NCI-H1694 (cell line): ENCODE measurements at places on chromosomes 6 and 20.

DNA sequence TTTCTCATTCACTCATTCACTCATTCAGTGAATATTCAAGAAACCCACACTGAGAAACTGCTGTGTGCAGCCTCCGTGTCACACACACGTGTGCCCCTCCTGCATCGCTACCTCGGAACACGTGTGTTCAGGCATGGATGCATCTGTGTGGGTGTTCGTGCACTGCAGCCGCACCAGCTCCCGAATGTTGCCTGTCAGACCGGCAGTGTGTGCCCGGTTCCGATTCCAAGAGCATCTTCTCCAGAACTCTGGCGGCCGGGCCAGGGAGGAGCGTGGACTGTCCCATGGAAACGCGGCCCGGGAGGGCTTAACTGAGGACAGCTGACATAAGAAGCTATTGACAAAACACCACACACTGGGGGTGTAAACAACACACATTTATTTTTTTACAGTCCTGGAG, 216.0 kb downstream of the DLL1 start:
- no peak for DNase-seq

DNA sequence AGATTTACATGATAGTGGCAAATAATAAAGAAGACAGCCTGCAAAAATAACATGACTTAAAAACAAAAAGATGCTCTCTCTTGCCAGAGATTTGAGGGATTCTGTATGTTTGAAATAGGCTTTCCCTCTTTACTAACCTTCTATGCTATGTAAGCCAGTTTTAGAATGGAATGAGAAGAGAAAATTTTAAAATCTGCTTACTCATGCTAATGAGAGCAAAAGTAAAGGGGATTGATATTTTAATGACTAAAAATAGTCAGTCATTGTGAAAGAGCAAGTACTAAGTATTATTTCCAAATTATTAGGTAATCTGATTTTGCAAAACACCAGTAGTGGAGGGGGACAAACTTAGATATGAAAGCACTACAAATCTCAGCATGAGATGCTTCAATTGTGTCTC, 563.3 kb upstream of the ADGRB3 start:
- no peak for DNase-seq

- DNase-seq, result no peak
These were observed 10.4 kb upstream of the CTCFL start for GRCh38 chr20:57535297-57535696.

DNA sequence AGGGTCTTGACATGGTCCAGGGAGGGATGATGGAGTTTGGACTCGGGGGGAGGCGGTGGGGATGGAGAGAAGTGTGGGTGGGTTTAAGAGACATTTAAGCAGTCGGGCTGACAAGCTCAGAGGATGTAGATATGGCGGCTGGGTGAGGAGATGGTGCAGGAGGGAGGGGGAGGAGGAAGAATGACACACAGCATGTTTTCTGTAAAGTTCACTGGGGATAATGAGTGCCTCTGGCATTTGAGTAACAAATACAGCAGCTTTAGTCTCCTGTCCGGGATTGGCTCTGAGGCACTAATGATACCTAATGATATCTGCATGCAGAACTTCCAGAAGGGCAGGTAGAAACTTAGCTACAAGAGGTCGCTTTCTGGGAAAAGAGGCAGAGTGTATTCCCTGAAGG, 107.8 kb downstream of the DHX35 start:
- no peak for DNase-seq

DNA sequence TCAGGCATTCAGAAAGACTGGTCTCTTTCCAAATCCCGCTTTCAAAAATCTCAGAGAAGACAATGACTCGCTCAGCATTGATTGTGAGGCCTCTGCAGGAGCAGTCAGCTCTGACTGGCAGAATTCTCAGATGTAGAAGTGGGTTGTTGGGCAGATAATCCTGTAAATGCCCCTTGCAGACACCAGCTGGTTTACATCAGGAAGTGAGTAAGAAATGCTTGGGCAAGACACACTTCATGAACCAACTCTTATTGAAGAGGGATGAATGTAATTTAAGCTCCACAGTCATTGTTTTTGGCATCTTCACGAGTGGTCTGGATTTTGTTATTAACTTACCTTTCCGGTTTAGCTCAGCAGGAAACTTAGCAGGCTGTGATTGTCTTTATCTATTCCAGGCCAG, 166.6 kb downstream of the PLCB4 start:
- DNase-seq, result no peak

DNA sequence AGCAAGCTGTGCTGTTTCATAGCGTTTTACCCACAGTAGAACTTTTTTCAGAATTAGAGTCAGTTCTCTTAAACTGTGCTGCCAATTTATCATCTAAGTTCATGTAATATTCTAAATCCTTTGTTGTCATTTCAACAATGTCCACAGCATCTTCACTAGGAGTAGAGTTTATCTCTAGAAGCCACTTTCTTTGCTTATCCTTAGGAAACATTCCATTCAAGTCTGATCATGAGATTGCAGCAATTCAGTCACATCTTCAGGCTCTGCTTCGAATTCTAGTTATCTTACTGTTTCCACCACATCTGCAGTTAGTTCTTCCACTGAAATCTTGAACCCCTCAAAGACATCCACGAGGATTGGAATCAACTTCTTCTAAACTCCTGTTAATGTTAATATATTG, 12.5 kb downstream of the CTNNBL1 start:
- no peak for DNase-seq

DNA sequence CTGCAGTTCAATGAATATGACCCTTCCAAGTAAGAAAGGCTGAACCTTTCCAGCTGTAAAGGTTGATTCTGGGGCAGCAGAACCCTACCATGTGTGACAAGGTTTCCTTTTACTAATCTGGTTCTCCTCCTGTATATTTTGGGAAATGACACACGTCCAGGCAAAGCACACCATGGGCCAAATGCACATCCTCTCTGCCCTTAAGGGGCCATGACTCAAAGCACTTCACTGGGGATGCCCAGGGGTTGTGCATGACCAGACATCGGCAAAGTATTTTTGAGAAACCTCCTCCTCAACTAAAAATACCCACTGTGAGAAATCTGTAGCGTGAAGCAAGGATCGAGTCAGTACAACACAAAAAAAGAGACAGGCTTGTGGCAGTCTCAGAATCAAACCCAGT, 174.7 kb downstream of the BACH2 start:
- no peak for DNase-seq

DNA sequence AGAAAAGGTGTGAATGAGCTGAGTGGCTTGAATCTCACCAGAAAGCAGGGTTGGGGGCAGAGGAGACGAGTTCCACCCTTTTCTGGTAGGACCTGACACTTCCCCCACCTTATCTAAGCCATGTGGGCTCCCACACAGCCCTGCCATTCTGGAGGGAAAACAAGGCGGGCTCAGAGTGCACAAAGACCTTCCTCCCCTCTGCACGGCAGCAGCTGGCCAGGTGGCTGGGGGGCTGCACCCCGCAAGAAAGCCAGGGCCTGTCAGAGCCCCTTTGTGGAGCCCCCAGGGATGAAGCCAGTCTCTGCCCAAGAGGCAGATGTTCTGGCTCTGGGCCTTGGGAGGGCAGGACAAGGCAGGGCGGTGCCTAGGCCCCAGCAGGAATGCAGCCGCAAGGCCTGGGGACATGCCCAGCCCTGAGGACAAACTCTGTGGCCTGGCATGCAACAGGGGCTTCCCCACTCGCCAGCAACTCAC, 48.4 kb upstream of the DSN1 start:
- no peak for DNase-seq

- DNase-seq, result no peak
These were observed 412.5 kb downstream of the GJA1 start for GRCh38 chr6:121847806-121848522.

DNA sequence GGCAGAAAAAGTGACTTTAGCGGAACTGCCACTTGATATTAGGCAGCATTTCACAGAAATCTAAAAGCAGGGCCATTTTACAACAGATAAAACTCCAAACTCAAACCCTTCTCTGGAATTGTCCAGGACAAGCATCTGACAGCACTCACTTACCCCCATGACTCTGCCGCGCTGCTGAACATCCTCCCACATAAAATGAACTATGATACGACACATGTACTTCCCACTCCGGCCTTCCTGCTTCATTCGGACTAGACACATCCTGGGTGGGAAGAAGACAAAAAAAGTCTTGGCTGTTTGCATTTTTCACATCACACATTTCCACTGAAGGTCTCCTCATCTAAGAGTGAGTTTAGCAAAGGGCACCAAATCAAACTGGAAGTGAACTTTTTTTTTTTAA, 54.8 kb upstream of the FAM83C start:
- no peak for DNase-seq

DNA sequence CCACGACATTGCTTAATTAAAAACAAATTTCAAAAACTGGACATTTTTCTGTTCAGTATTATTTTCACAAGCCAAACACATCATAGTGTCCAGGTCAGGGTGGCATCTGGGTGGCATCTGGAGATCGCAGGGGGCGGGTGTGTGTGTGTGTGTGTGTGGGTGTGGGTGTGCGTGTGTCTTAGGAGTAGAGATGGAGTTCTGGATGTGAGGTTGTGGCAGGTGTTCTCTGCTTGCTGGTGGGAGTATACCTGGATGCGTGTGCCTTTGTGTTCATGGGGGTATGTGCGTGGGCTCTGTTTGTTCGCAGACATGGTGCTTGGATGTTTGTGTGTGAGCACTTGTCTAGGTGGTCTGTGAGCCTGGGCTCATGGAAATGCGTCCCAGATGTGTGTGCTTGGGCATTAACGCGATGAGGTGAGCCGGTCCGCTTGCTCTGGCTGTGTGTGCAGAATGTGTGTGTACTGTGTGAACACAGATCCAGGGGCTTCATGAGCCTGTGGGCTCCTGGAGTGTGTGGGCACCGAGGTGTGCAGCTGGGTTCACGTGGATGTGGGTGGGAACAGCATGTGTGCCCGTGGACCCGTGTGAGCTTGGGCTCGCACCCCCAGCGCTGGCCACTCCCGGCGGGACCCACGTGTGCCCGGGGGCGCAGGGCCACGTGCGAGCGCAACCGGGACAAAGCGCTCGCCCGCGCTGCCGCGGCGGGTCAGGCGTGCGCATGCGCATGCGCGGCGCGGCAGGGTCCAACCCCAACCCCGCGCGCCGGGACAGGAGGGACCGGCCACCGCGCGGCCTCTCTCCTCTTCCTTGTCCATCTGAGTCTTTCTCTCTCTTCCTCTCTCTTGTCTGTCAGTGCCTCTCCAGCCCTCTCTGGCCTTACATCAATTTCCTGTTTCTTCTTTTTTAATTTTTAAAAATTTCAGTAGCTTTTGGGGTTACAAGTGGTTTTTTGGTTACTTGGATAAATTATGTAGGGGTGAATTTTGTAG, 60.4 kb downstream of the SRC start:
- no peak for DNase-seq

DNA sequence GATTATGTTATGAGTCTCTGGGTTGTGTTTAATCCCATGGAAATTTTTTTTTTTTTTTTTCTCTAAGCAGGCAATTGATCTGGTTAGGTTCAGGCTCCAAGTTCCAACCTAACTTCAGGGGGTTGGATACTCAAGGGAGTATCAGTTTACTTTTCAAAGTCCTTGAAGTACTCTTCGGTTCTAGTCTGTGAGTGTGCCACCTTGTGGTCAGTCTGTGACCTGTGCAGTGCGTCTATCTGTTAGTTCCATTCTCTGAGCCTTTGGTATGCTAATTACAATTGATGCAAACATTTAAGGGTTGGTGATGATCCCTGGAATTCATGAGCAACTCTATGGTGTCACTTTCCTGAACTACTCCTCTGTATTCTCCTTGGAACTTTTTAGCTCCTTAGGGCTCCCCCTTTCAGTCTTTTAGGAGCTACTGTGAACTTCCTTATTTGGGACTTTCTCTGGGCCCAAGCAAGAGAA, 342.0 kb downstream of the SOX4 start:
- DNase-seq, result no peak

- no peak for DNase-seq
These were observed 18.7 kb downstream of the FAM50B start for GRCh38 chr6:3867641-3868502.

GRCh38 chr6:18488526-18489270, 101.5 kb downstream of the RNF144B start:
- no peak for DNase-seq

- DNase-seq, result no peak
These were observed 13.0 kb downstream of the ZC3H12D start for GRCh38 chr6:149471801-149472200.

GRCh38 chr6:37392821-37393220, 39.0 kb downstream of the RNF8 start:
- no peak for DNase-seq

DNA sequence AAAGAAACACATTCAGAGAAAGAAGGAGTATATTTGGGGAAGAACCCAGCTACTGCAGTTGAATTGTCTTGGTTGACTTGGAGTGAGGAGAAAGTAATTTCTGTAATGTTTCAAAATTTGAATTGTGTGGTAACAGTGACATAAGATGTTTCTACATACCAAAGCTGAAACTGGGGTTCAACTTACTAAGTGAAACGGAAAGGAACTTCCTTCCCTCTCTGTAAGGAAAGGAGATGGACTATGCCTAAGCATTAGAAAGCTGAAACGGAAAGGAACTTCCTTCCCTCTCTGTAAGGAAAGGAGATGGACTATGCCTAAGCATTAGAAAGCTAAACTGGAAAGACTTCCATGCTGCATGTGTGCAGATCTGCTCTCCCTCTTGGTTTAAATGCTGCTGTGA, 46.0 kb downstream of the HUS1B start:
- no peak for DNase-seq

GRCh38 chr6:37972994-37973757, 153.6 kb downstream of the ZFAND3 start:
- DNase-seq, result no peak

- DNase-seq, result no peak
These were observed 226.4 kb downstream of the FNDC1 start for GRCh38 chr6:159395609-159396008.

DNA sequence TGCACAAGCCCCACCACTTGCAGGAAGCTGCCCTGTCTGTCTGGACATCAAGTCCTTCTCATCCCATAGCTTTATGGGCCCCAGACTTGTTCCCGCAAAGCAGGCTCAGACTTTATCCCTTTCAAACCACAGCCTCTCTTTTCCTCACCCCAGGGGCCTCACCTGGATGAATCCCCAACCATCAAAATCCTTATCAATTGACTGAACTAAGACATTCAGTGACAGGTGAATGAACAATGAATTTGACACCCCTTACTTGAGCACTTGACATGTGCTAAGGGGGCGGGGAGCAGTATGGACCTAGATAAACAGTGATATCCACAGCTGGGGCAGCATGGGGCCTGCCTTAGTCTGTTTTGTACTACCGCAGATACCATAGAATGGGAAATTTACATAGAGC, 5.0 kb downstream of the RAB44 start:
- DNase-seq, result no peak

DNA sequence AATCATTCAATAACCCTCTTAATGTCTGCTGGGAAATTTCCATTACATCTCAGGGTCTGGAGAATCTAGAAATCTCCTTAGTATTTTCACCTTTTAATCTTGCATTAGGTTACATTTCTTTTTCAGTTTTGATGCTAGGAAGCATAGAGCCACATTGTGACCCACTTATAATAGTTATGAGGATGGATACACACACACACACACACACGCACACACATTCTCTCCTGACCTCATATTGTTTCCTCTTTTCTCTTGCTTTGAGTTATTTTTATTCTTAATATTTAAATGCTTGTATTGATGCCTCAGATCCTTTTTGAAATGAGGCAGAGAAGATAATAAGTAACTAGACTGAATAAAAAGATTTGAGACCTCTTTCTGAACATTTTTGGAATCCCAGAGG, 128.4 kb downstream of the KLHL32 start:
- no peak for DNase-seq

GRCh38 chr20:47926731-47927130, 141.4 kb upstream of the SULF2 start:
- no peak for DNase-seq
